ENCODE measurements at places on chromosomes 11 and 22.

- DNase-seq = no peak
Observed at GRCh38 chr11:2540223-2540991, 95.6 kb downstream of the KCNQ1 start.

GRCh38 chr22:45200860-45201511 is 37.3 kb downstream of the NUP50 start:
- no peak for DNase-seq

GRCh38 chr11:64712430-64713015 is 10.5 kb downstream of the NRXN2 start:
- no peak for DNase-seq

GRCh38 chr11:76824980-76825725 is 35.6 kb upstream of the ACER3 start:
- DNase-seq = no peak

- DNase-seq = no peak
Observed at GRCh38 chr22:48171271-48171691, 1408.8 kb downstream of the TBC1D22A start.

GRCh38 chr22:46378426-46379065 is 43.0 kb downstream of the TRMU start:
- no peak for DNase-seq

DNA sequence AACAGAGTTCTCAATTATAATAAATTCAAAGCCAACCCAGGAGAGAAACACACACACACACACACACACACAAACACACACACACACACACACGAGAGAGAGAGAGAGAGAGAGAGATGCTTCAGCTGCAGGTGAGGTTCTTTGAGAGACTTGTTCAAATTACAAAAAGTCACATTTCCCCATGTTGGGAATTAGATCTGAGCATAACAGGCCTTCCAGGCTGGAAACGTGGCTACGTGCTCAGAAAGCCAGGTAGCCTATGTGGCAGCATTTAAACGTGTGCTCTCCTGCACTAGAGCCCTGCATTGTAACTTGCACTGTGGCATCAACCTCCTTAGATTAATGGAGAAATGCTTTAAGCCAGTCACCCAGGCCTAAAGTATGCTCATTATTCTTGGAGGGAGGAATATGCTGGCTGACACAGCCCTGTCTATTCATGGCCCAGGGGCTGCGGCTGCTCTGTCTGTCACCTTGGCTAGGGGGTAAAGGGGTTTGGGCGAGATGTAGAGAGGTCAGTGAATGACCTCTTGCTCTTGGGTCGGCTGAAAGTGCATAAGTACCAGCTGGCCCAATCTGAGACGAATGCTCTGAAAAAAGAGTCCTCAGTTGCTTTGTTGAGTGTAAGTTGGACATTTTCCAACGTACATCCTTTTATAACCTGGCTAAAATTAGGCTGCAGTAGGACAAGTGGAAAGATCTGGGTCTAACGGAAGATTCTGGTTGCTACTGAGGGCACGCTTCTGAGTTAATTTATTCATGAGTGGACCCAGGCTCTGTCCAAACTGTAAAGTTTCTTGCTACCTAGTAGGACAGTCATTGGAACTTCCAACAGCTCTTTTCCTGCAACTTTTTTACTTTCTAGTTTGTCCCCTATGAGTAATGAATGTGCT is 171.1 kb upstream of the SEZ6L start:
- no peak for DNase-seq

DNA sequence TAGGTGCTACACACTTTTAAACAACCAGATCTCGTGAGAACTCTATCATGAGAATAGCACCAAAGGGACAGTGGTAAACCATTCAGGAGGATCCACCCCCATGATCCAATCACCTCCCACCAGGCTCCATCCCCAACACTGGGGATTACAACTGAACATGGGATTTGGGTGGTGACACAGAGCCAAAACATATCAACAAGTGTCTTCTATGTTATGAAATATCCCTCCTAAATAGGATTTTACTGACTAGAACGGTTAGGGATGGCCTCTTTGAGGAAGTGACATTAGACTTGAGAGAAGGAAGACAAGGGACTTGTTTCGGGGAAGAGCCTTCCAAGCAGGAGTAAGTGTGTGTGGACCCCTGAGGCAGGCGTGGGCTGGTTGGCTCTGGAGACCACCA is 11.9 kb upstream of the MRPL11 start:
- no peak for DNase-seq

DNA sequence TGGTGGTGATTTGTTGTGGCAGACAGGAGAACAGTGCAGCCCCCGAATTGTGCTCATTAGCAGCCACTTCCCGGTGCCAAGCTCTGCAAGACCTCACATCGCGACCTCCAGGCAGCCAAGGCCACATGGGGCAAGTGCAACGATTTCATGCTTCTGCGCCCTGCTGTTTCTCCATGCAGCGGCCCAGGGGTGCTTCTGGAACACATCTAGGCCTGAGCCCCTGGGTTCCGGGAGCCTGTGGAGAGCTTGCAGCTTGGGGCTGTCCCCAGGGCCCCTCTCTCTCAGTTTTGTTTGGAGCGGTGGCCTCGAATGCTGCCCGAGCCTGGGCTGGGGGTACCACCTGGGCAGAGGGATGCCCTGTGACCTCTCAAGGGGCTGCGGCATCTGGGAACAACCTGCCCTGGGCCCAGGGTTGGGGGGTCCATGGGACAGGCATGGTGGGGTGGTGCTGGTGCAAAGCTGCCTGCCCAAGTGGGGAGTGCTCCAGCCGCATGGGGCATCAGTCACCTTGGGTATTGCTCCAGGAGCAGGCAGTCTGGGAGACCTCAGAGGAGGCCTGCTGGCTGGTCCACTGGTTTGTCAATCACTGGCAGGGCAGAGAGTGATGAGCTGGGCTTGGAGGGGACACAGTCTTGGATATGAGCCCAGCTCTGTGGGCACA is 51.9 kb downstream of the TPCN2 start:
- DNase-seq = no peak

GRCh38 chr22:44783581-44783980 is 31.2 kb downstream of the ARHGAP8 start:
- no peak for DNase-seq

DNA sequence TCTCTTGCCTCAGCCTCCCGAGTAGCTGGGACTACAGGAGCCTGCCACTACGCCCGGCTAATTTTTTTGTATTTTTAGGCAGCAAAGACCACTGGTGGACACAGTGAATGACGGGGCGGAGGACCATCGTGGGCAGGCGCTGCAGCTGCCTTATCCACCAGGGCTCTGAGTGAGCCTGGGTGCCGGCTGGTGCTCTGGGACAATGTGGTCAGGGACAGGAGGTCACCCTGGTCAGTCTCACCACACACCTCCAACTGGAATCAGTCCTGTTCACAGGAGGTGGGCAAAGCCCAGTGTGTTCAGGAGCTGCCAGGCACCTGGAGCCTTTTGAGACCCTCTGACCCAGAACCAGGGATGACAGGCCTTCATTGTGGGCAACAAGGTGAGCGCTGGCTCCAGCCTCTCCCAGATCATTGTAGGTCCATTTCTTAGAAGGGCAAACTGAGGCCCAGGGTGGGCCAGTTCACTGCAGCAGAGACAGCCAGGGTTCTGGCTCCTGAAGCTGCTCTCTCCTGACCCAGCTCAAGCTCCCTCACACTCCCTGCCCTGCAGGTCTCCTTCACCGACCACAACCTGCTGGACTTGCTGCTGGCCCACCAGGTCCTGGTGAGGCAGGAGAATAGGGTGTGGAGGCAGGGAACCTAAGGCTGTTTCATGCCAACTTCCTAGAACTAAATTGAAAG is 15.7 kb upstream of the CABP2 start:
- DNase-seq = no peak

- DNase-seq = no peak
Observed at GRCh38 chr11:72580642-72580950, 93.6 kb downstream of the PDE2A start.

DNA sequence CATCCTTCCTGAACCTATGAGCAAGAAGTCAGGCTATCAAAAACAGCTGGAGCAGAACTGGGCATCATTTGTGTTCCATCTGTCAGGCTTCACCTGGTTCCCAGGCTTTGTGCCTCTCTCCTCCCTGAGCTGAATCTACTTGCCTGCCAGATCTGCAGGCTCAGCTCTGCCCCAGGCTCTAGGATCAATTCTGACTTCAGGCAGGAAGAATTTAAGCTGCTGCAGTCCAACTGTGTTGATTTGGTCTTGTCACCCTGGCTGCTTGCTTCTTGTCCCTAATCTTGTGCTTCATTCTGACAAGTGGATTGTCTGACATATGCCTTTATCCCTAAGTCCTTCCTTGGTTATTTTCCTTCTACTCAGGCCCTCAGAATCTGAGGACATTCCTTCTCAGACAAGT is 31.6 kb upstream of the CADM1 start:
- no peak for DNase-seq

GRCh38 chr22:29855611-29856181 is 17.6 kb upstream of the ASCC2 start:
- no peak for DNase-seq

DNA sequence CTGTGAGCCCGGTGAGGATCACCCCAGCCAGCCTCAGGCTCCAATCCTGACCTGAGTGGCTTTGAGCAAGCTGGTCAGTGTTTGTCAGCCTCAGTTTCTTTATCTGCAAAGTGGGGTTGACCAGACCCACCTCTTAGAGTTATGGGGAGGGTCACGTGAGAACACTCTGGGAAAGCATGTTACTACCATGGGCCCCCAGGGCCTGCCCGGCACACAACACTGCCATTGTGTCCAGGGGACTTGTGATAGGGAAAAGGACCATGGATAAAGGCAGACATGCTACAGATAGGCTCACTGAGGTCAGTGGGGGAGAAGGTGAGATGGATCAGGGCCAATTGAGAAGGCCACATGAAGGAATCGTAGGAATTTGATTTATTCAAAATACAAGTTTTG is 32.1 kb upstream of the SUSD2 start:
- DNase-seq = no peak

GRCh38 chr22:22855617-22856308 is 31.9 kb upstream of the IGLL5 start:
- DNase-seq = peak; percentile 19

GRCh38 chr11:9150501-9150900 is 59.1 kb upstream of the SCUBE2 start:
- no peak for DNase-seq

DNA sequence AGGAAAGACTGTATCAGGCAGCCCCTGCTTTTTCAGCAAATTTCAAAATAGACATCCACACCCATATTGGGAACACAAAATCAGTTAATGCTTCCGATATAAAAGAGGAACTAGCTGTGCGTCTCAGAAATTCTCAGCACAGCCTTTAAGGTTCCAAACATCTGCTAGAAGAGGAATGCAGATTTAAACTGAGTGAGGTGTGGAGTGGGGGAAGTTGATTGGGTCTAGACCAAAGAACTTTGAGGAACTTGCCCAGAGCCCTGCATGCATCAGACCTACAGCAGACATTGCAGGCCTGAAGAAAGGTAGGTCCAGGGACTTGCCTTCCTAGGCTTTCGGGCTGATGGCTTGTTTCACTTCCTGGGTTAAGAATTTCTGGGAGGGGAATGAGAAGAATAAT is at the start of gene MS4A4A:
Gene MS4A4A (plus strand): TSS at position 255 of the 400 bp plus-strand sequence. CDS start 10 bp downstream, at position 265.
- no peak for DNase-seq

GRCh38 chr11:13249177-13249576 is 28.4 kb upstream of the BMAL1 start:
- DNase-seq = no peak

- DNase-seq = no peak
Observed at GRCh38 chr22:48175721-48176120, 1413.3 kb downstream of the TBC1D22A start.

GRCh38 chr11:9120664-9121468 is 29.5 kb upstream of the SCUBE2 start:
- DNase-seq = no peak

DNA sequence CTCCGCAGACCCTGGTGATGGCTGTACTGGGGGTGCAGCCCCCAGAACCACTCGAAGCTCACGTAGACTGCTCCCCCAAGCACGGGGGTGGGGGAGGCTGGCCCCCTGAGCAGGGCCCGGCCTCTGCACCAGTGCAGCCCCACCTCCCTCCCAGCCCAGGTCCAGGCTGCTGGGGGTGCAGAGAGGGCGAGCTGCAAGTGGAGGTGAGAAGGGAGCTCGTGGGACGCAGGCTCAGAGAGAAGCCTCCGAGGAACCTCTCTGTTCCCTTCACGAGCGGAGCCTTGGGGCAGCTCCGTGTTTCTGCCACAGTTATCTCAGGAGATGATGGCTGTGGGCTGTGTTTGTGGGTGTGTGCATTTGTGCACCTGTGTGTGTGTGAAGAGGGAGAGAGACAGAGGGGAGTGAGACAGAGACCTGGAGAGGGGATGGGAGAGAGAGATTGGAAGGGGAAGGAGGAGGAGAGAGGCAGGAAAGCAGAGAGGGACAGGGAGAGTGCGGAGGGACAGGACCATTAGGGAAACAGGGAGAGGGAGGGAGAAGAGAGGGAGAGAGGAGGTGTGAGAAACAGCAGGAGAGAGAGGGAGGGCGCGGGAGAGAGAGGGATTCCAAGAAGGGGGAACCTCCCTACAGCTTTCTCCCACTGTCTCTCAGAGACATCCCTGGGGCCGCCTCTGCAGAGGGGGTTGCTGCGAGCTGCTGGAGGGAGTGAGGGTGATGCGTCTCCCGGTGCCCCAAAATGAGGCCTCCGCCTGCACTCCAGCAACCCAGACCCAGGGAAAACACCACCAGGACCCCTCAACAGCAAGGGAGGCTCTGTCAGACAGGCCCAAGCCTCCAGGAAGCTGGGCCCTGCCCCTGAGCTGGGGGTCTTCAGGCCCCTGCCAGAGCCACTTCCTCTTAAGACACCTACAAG is 1488.6 kb downstream of the BRD1 start:
- DNase-seq = no peak

DNA sequence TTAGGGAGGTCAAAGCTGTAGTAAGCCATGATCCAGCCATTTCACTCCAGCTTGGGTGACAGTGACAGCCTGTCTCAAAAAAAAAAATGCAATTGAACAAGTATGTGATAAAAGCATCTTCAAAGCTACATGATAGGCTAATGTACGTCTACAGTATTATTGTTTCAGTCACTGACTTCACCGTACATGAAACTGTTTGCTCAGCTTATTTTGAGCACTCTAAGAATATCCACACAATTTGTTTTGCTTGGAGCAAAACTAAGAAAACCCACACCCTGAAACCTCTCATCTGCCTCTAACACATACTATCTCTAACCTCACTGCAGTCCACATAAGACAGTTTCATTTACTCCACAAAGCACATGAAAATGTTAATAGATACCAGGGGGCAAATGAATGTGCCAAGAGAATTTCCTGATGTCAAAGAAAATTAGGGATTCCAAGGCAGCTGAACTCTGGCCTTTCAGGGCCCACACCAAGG is 60.7 kb downstream of the KCNA4 start:
- DNase-seq = no peak

- no peak for DNase-seq
Observed at GRCh38 chr22:19845054-19845722, 9.5 kb downstream of the GNB1L start.

DNA sequence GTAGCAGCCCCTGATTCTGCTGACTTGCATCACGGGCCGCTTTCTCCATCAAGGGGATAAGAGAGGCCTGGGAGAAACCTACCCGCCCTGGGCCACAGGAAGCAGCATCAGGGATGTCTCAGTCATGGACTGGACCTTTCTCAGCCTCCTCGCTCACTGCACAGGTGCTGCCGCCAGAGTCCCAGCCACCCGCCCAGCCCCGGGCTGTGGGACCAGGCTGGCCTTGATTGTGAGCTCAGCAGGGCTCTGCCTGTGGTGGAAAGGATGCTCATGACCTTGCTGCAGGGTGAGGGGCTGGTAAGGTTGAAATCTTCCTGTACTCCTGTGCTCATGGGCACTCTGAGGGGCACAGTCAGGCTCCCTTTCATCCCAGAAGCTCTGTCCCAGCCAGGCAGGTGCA is 26.0 kb upstream of the GGTLC2 start:
- DNase-seq = no peak
